NCI-H1417 treated with DMSO at 0.1 percent for 48 hours (cell line): ENCODE measurements at places on chromosomes 3 and 15.

GRCh38 chr3:152618529-152618928 is 216.4 kb upstream of the P2RY1 start:
- no peak for DNase-seq

- no peak for DNase-seq
These were observed 143.2 kb upstream of the HACD2 start for GRCh38 chr3:123728014-123728413.

DNA sequence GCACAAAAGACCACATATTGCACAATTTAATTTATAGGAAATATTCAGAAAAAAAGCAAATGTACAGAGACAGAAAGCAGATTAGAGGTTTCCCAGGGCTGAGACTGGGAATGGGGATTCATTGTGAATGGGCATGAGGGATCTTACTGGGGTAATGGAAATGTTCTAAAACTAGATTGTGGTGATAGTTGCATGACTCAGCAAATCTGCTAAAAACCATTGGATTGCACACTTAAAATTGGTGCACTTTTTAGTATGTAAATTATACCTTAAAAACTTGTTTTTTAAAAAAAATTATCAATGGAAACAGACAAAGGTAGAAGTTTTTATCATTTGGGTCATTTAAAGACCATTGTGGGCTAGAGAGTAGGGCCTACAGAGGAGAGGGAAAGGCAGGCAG is 230.6 kb downstream of the IL5RA start:
- no peak for DNase-seq

DNA sequence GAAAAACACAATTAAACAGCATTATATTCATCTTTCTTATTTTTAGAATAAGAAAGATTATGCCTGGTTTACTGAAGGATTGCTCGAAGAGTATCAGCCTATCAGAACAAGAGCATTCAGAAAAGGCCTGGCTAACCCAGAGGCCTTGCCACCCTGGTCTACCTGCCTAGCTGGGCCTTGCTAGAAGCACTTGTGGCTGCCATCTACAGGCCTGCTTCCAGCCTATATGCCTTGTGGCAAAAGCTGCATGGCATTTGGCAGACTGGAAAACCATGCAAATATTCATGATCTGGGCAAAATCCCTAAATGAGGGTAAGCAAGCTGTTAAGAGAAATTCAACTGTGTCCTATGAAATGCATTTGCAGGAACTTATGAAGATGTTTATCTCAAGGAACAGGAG is 9.3 kb upstream of the ATP13A4 start:
- no peak for DNase-seq

DNA sequence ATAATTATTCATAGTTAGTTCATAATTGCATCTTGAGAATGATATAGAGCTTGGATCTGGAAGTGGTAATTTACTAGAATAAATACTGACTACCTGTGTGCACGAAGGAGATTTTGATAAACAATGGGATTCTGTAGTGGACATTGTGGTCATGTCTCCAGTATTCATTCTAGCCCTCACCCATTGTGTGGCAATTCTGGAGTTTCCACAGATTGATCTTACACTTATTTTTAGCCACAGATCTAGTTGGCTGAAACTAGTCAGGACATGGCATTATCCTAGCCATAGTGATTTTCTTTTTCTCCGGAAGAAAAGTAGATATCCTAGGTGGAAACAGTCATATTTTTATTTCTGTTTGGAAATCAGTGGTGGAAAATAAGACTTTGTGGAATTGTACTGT is 833.1 kb downstream of the NAALADL2 start:
- no peak for DNase-seq
